ENCODE measurements at places on chromosomes 12 and 14.

DNA sequence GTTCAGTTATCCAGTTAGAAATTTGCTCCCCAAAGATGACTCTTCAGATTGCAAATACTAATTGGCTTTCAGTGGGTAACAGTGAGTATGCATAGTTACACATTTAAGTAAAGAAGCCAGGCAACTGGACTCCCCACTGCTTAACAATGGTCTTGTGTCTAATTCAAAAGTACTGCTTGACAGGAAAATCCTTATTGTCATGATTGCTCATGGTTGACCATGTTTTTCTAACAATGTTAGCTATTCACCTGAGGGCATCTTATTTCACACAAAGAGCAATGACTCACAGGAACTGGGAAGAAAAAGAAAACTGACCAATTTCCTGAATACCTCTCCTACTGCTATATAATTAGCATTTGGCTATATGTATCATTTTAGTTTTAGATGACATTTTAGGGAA, 33.7 kb upstream of the ALG10B start:
- DNase-seq: no peak

DNA sequence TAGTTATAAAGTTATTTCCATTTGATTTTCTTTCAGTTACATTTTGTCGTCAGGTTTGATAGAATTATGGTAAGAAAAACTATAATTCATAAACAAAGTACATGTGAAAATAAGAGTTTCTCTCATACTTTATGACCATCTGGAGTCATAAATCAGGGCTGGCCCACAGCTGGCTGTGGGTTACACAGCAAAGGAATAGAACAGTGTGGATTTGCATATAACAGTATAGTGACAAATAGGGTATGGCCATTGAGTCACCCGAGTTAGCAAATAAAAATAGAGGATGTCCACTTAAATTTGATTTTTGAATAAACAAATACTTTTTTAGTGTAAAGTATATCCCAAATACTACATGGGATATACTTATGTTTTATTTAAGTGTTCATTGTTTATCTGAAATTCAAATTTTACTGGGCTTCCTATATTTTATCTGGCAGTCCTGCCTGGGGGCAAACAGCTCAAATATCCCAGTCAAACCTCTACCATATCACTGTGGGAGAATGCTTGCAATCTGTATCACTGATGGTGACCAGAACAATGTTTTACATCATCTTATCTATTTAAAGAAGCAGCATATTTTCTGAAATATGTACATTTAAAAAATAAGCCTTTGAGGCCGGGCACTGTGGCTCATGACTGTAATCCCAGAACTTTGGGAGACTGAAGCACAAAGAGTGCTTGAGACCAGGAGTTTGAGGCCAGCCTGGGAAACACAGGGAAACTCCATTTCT, 65.5 kb downstream of the KSR2 start:
- DNase-seq: no peak

- no peak for DNase-seq
Observed at GRCh38 chr14:98974113-98974512, 297.9 kb downstream of the BCL11B start.

GRCh38 chr12:89194683-89195082, 157.6 kb downstream of the DUSP6 start:
- no peak for DNase-seq

GRCh38 chr12:123986374-123986965, 13.5 kb downstream of the ZNF664 start:
- DNase-seq: no peak

GRCh38 chr12:47378907-47379306, 299.1 kb upstream of the AMIGO2 start:
- no peak for DNase-seq

GRCh38 chr14:79225815-79226214, 985.5 kb downstream of the DIO2 start:
- DNase-seq: no peak

DNA sequence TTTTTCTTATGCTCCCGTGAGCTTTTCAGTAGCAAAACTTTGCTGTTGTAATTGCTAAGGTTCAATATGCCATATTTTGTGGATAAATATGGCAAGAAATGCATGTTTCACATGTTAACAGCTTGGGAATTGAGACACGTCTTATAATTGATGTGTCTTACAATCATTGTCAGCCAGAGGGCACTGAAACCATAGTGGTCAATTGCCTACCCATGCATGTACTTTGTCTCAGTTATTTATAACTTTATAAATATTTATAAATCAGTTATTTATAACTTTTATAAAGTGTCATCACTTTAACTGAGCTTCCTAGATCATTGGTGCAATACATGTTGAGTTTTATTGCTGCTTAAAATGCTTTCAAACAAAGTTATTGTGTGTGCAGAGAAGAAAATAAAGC, 82.0 kb downstream of the CATSPERB start:
- peak; percentile 43 for DNase-seq

GRCh38 chr12:89245090-89245489, 107.2 kb downstream of the DUSP6 start:
- peak; percentile 90 for DNase-seq

DNA sequence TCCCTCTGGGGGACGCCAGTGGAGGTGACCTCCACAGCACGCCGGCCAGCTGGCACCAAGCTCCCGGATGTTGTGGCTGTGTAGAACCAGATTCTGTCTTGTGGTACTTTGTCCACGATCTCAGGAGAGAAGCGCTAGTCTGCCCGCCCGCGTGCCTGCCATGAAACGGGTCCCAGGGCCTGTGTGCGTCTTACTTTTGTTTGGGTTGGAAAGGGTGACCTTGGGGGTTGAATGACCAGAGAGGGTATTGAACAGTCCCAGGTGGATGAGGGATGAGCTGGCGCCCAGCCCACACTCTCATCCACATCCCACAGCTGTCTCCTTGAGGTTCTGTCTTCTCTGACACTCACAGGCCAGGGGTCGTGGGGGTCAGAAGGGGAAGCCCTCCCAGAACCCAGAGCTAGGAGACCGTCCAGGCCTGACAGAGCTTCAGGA, 78.3 kb downstream of the WDR20 start:
- no peak for DNase-seq

GRCh38 chr14:36976571-36977023, 195.8 kb downstream of the SLC25A21 start:
- DNase-seq: no peak

- no peak for DNase-seq
Observed at GRCh38 chr12:51200806-51201205, 17.1 kb downstream of the POU6F1 start.

DNA sequence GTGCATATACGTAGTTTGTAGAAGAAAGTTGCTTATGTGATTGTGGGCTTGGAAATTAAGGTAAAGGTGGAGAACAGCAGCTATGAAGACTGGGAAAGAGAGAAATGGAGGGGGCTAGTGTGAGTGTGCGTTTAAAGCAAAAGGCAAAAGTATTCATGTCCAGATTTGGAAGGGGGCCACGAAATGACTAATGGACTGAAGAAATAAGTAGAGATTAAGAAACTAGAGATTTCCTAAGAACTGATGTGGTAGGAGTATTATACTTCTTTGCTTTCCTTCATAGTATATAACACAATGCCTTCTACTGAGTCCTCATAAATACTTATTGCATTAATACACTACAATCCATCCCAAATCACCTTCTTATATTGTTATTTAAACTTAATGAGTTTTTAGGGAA, 298.6 kb upstream of the NOVA1 start:
- no peak for DNase-seq

- no peak for DNase-seq
Observed at GRCh38 chr12:460261-461230, 807 bp downstream of the B4GALNT3 start.

- no peak for DNase-seq
Observed at GRCh38 chr14:59534361-59534987, 42.1 kb downstream of the CCDC175 start.

DNA sequence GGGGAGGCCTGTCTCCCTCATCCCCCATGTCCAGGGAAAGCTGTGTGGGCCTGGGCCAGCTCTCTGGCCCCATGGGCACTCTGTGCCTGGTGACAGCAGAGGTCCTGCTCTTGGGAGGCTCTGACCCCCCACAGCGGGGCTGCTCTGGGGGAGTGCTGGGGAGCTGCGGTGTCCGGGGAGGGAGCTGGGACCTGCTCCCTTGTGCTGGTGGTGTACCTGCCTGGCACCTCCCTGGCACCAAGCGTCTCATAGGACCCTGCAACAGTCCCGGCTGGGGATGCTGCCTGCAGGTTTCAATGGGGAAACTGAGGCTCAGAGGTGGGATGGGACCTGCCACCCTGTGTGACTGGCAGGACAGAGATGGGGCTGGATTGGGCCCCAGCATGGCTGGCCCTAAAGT, 111.3 kb downstream of the KIF26A start:
- no peak for DNase-seq

GRCh38 chr14:105050551-105050897, 14.7 kb downstream of the GPR132 start:
- no peak for DNase-seq

DNA sequence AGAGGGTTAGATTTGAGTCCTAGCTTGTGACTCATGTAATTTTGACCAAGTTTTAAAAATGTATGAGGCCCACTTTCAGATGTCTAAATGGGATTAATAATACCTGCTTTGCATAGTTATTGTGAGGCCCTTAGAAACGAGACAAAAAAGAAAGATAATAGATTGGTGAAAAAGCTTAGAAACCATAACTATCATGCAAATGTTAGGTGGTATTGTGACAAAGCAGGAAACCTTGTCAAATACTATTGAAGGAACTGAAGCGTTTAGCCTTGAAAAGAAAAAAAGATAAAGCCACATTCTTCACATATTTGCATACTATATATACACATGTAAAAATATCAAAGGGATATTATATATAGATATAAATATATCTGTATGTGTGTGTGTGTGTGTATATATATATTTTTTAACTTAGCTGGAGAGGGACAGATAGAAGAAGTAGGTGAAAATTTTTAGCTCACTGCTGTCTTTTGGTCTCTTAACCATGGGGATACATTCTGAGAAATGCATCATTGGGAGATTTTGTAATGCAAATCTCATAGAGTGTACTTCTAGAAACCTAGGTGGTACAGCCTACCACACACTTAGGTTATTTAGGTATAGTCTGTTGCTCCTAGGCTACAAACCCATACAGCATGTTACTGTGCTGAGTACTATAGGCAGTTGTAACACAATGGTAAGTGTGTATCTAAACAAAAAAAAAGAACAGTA, 270.3 kb downstream of the CCDC91 start:
- DNase-seq: no peak

GRCh38 chr14:106691601-106692291, 1165.4 kb downstream of the TMEM121 start:
- DNase-seq: peak; percentile 70

- no peak for DNase-seq
Observed at GRCh38 chr12:90819709-90820108, 135.3 kb downstream of the CCER1 start.

GRCh38 chr12:79547735-79548609, 142.8 kb downstream of the PAWR start:
- DNase-seq: peak; percentile 18

GRCh38 chr14:58151133-58152013, 640 bp downstream of the ARMH4 start:
- DNase-seq: no peak

GRCh38 chr12:21526053-21526452, at the start of gene SPX:
SPX (plus strand) TSS chr12:21526296; CDS start chr12:21526473, 177 bp downstream.
- no peak for DNase-seq

DNA sequence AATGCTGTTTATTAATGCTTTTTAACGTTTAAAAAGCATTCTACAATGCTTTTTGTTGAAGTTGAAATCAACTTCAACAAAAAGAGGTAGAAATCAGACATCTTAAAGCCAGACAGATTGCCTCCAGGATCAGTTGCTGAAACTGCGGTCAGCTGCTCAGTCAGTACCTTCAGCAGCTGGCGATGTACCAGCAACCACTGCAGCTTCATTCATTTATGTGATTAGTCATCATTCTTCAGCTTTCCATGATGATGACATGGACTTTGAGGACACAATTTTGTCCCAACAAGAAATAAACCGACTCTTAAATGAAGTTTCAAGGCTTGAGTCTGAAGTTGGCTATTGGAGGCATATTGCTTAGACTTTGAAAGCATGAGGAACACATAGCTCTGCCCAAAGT, 31.5 kb upstream of the NUAK1 start:
- DNase-seq: no peak

DNA sequence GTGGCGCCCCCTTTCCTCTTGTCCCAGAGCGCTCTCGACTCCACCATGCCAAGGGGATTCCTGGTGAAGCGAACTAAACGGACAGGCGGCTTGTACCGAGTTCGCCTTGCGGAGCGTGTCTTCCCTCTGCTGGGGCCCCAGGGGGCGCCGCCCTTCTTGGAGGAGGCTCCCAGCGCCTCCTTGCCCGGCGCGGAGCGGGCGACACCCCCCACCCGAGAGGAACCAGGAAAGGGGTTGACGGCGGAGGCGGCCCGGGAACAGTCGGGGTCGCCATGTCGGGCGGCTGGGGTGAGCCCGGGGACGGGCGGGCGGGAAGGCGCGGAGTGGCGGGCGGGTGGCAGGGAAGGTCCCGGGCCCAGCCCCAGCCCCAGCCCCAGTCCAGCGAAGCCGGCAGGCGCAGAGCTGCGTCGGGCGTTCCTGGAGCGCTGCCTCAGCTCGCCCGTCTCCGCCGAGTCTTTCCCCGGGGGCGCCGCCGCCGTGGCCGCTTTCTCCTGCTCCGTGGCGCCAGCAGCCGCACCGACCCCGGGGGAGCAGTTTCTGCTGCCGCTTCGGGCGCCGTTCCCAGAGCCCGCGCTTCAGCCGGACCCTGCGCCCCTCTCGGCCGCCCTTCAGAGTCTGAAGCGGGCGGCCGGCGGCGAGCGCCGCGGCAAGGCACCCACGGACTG, 376 bp downstream of the INSM2 start:
- no peak for DNase-seq

GRCh38 chr14:54209511-54210250, 187.1 kb upstream of the CDKN3 start:
- no peak for DNase-seq

GRCh38 chr14:77139540-77140358, 1.8 kb downstream of the ZDHHC22 start:
- DNase-seq: no peak

GRCh38 chr14:104307627-104308401, 169.4 kb downstream of the KIF26A start:
- no peak for DNase-seq

DNA sequence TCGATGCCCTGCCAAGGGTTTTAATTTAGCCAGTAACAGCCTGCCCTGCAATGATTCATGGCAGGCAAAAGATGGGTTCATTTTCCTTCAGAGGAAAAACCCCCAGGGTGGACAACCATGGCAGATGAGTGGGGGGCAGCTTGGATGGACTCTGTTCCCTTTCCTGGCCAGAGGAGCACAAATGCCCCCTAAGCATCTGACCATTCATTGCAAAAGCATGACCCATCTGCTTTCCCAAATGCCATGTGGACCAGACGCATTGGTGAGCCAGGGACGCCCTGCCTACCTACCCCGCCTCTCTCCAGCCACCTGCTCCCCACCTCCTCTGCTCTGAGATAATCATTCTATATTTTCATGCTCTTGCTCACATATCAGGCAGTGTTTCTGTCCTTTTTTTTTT, 281.9 kb downstream of the DPF3 start:
- no peak for DNase-seq

GRCh38 chr12:124768452-124769162, 95.1 kb downstream of the SCARB1 start:
- DNase-seq: no peak

DNA sequence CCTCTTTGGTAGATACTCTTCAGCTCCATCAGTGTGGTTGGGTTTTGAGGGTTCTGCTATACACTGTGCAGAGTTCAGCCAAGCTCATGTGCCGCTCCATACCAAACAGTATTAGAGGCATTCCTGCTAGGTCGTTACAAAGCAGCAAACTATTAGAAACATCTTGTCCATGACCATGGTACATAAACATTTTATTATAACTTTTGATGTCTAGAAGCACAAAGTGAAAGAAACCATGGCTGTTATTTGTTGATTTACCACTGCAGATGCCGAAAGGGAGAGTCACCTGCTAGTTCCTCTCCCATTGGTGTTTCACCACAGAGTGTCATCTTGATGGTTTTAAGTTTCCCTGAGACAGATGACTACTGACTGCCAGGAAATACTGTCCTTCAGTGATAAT, 242.0 kb downstream of the ADAMTS20 start:
- DNase-seq: no peak
